Activated CD4-positive, alpha-beta T cell treated with anti-CD3 and anti-CD28 coated beads, Interleukin-2, amount 50 U/mL, for 4 hours (primary cell): ENCODE measurements at places on chromosomes 1 and 21.

DNA sequence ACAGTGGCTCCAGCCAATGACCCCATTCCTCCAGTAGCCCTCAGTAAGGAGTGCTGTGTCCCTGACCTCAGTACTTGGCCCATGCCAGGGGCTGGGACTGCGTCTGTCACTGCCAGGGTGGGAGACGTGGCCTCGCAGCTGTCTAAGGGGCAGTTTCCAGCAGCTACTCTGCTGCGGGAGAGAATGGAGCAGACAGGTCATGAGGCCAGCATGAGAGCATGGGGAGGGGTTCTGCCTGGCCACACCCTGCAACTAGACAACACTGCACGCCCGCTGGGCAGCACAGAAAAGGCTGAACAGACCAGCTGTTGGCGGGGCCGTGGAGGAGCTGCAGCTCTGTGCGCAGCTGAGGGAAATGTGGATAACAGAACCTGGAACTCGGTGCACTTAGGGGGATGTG, 91.6 kb upstream of the COL6A1 start:
- DNase-seq = no peak

DNA sequence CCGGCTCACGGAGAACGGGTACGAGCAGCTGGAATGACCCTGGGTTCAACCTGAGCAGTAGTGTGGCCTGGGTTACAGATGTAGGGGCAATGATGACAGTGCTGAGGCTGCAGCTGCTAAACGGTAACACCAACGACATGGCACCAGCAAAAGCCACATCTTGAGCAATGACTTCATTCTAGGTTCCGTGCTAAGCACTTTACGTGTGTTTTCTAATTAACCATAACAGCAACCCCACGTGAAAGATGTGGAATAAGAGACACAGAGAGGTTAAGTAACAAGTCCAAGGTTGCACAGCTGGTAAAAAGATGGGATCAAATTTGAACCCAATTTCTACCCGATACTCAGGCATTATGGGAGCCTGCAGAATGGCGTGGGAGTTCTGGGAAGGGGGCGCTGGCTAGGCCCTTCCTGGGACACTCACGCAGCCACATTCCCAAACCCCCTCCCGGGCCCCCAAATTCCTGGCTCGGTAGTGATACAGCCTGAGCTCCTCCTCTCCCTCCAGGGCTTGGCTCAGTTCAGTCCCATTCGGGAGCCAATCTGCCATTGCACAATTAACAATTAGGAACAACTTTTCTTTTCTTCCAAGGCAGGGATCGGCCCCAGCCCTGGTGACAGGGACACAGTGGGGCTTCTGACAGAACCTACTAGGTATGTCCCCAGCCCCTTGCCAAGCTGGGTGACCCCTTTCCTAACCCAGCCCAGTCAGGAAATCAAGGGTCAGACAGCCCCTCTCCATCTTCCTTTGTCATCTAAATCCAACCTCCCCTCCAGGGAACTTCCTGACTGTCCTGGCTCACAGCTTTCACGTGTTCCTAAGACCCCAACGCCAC, 23.8 kb upstream of the ECE1 start:
- no peak for DNase-seq

DNA sequence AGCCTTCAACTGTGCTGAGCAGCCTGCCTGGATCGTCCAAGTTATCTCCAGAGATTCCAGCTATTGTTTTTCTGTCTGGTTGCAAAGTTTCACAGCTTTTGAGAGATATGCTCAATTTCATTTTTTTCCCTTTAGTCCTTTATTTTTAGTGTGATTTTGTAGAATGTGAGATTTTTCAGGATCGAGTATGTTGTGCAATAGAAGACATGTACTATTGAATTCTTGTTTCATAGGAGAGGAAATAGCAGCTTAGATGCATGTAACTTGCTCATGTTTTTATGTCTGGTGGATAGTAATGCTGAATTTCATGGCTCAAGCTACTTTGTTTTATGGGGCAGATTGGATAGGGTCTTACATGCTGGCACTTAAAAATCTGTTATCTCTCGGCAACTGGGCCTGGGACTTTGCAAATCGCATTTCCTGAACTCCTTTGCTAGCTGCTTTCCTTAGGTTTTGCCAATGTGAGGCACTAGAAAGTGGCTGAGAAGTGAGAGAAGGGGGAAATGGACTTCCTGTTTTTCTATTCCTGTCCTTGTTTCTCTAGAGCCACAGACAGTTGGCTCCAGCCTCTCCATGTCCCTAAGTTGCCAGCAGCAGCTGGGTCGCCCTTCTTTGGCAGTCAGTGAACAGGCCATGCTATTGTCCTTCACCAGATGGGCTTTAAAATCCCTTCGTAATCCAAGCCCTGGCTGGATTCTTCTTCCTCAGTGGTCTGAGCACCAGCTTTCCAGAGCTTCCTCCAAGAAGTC, 101.4 kb upstream of the PDE4B start:
- no peak for DNase-seq

DNA sequence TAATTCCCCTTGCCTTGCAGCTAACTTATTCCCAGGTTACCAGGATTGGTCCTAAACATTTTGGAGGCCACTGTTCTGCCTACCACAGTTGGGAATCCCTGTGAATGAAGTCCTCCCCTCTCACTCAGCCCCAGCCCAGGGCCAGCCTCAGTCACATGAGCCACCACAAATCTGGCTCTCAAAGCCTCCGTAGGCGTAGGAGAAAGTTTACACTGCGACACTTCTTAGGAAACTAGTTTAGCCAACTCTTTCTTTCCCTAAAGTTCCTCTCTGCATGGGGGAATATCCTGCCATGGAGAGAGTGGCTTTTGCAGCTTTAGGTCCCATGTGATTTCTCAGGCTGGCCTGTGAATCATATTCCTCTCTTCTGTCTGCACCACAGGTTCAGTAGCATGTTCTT, 45.7 kb upstream of the ETV3 start:
- no peak for DNase-seq

GRCh38 chr1:100530880-100531487, 7.0 kb upstream of the GPR88 start:
- DNase-seq = no peak

GRCh38 chr21:36918291-36918690, 48.2 kb downstream of the HLCS start:
- no peak for DNase-seq

DNA sequence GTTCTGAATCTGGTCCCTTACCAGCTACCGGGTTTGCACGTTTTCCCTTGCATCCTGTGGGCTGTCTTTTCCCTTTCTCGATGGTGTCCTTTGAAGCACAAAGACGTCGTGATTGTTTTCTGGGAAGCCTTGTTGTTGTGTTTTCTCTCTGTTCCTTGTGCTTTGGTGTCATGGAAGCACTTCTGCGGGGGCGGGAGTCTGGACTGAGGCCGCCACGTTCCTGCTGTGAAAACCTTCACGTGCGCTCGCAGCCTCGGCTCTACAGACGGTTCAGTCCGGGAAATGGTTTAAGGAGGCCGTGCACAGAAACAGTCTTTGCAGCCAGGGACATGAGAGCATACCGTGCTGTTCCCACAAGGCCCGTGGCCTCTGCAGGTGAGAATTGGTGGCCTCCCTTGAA, 68.5 kb downstream of the SKI start:
- no peak for DNase-seq

- no peak for DNase-seq
Observed at GRCh38 chr21:15423676-15424445, 305.9 kb upstream of the USP25 start.

DNA sequence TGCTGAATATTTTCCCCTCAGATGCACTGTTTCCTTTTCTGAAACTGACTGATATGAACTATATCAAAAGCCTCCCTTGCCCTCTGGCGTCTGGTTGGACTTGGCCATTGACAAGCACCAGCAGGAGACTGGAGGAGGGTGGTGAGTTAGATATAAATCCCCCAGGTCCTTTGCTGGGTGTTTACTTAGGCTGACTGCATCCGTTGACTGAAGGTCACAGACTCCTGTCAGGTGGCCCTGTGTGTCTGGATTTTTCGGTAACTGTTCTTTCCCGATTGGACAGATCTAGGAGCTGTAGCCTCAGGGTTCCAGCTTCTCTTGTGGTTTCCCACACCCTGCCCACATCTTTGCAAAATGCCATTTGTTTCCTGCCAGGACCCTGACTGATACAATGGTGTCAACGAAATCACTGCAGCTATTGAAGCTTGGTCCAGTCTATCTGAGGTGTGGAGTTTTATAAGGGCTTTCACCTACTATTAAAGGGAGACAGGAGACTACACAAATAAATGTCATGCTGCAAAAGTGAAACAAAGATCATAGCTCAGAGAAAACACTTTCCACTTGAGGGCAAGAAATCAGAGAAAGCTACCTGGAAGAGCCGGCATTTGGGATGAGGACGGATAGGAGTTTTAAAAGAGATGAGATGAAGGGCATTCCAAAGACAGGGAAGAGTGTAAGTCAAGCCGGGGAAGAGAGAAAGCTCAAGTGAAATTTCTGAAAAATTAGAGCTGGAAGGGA, 1.5 kb upstream of the MAGI3 start:
- DNase-seq = no peak

GRCh38 chr1:2255420-2256369, 27.6 kb downstream of the SKI start:
- DNase-seq = peak; percentile 66

GRCh38 chr1:67324068-67324467, 16.4 kb downstream of the IL12RB2 start:
- DNase-seq = no peak

DNA sequence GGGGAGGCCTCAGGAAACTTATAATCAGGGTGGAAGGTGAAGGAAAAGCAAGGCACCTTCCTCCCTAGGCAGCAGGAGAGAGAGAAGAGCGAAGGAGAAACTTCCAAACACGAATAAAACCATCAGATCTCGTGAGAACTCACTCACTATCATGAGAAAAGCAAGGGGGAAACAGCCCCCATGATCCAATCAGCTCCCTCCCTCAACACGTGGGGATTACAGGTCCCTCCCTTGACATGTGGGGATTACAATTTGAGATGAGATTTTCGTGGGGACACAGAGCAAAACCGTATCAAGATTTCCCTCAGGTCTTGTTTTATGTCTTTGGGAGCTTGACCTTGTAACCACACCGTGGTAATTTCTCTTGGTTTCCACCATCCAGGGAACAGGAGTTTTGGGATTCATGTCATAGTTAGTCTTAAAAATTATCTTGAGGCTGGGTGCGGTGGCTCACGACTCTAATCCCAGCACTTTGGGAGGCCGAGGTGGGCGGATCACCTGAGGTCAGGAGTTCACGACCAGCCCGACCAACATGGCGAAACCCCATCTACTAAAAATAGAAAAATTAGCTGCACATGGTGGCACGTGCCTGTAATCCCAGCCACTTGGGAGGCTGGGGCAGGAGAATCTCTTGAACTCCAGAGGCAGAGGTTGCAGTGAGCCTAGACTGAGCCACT, 47.2 kb upstream of the NBPF3 start:
- DNase-seq = no peak

GRCh38 chr21:18608226-18608625, 204.6 kb upstream of the TMPRSS15 start:
- no peak for DNase-seq

DNA sequence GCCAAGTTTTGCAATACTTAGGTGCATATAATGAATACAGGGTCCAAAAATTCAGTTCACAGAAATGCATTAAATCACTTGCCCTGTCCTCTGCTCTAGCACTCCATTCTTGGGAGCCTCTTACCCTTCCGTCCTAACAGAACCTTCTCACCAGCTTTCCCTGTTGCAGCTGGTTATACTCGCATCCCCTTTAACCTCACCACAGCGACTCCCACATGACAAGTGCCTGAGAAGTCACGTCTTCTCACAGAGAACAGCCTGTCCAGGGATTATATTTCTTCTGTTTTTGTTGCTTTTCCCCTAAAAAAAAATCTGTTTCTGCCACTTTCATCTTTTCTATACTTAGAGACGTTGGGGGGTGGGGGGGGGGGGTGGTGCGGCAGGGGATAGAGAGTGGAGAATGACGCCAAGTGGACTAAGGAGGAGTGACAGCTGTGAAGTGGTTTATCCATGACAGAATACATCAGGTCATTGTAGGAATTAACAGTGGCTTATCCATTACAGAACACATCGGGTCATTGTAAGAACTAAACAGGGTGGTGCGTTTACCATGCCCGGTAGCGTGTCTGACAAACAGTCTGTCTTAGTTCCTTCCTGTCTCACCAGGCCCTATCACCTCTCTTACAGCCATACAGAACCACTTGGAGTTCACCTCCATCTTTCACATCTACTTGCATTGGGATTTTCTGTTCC, 117.6 kb downstream of the UBE2U start:
- no peak for DNase-seq

GRCh38 chr1:28036431-28036830, 52.0 kb downstream of the EYA3 start:
- no peak for DNase-seq

GRCh38 chr1:18114726-18115410, 7.3 kb downstream of the IGSF21 start:
- no peak for DNase-seq

- DNase-seq = no peak
Observed at GRCh38 chr21:38088916-38089762, 167.7 kb upstream of the KCNJ15 start.

- no peak for DNase-seq
Observed at GRCh38 chr1:24491577-24492360, 10.9 kb upstream of the RCAN3 start.

DNA sequence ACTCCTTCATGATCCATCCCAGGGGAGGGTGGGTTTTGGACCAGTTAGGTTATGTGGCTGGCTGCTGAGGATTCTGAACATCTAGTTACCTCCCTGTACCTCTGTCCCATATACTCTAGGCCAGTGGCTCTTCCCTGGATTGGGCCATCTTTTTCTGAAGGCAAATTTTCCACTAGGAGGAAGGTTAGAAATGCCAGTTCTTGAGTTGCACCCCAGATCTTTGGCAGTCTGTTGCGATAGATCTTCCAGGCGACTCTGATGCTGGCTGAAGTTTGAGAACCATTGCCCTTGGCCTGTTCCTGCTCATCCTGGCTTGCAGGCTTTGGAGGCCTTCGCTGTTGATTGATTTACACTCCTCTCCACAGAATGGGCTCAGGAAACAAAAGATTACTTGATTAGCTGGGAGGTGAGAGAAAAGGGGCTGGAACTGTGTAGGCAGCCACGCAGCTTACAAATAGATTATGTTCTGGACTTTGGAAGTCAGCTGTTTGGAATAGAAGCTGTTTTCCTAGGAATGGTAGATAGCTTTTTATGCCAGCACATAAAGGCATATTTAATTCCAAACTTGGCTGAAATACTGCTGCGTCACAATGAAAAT, 110.1 kb downstream of the MRPS6 start:
- no peak for DNase-seq

- DNase-seq = no peak
Observed at GRCh38 chr1:43933386-43934100, at the start of gene ARTN. Gene ARTN, plus strand, starts transcription at chr1:43933801. Its CDS starts 1,856 bp downstream, at chr1:43935657.

DNA sequence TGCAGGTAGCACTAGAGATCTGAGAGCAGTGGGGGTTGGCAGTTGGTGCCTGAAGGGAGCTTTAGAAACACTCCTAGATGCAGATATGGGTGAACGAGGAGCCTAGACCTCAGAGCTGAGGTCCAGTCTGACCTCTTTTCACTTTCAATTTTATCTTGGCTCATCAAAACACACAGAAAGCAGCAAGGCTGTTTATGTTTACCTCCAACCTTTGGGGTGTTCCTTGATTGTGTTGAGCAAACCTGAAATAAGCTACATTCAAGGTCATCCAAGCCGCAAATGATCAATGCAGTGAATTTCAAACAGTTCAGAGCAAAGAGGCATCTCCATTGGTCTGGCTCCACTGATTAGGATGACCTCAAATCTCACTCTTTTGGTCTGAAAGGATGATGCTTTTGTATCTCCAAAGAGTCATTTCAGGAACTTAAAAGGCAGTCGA, 1.3 kb downstream of the LY9 start:
- DNase-seq = no peak
